ENCODE measurements at places on chromosomes 12 and 14.
A peak's percentile ranks its signal among the peaks of the same experiment; 100 is the strongest.

DNA sequence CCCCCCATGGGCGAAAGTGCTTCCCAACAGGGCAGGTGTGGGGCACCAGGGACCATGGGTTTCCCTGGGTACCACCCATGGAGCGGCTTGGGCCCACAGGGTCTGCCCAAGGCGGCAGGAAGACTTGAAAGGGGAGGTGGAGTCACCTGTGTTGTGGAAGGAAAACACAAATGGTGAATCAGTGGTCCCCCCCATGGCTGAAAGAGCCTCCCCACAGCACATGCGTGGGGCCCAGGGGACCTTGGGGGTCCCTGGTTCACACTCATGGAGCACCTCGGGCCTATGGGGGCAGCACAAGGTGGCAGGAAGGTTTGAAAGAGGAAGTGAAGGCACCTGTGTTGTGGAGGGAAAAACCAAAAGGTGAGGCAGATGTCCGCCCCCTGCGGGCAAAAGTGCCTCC is 581.9 kb downstream of the ALG10 start:
- no peak for DNase-seq

- DNase-seq, result no peak
These were observed 176.7 kb downstream of the CALM1 start for GRCh38 chr14:90573385-90574105.

DNA sequence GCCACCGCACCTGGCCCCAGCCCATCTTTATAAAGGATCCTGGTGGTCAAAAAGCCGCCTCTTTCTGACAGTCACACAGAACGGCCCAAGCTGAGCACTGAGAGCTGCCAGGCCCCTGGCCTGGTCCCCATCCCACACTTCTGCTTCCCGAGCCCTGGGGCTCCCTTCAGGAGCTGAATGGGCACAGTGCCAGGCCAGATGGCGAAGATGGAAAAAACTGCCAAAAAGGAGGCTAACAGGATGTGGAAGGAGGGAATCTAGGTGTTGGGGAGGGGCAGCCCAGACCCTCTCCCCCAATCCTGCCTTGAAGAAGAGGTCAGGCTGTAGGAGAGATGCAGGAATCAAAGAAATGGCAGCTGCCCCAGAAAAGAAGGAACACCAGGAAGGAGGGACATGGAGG is 5.0 kb downstream of the LPAR5 start:
- DNase-seq, result no peak

GRCh38 chr14:22276913-22277816 is 311.9 kb downstream of the DAD1 start:
- DNase-seq, result no peak

- no peak for DNase-seq
These were observed 14.9 kb upstream of the SCFD1 start for GRCh38 chr14:30607156-30607780.

GRCh38 chr14:99349721-99350495 is 77.9 kb upstream of the BCL11B start:
- DNase-seq, result no peak

GRCh38 chr12:107801150-107801549 is 26.6 kb downstream of the ASCL4 start:
- DNase-seq, result no peak

- DNase-seq, result no peak
These were observed 111.2 kb downstream of the KICS2 start for GRCh38 chr12:64110864-64111263.

GRCh38 chr12:55847603-55848291 is 5.0 kb upstream of the MMP19 start:
- DNase-seq, result peak; percentile 12

DNA sequence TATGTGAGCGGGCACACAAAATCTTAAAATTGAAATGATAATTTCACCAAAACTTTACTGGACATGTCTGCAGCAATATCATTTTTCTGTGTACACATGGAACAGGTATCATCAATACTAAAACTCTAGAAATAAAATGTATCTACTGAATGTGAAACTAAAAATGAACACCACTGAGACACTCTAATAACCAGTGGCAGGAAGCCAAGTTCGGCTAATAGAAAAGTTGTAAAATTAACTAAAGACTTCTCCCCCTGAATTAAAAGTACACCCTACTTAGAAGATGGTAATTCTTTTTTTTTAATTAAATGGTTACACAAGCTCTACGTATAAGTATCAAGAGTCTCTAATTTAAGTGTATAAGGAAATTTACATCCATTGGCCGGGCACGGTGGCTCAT is 227.2 kb downstream of the MED13L start:
- DNase-seq, result no peak

- no peak for DNase-seq
These were observed 52.2 kb downstream of the CPM start for GRCh38 chr12:68880660-68881325.

- no peak for DNase-seq
These were observed 19.7 kb downstream of the MARK3 start for GRCh38 chr14:103404920-103405319.

GRCh38 chr12:76018672-76019071 is 12.9 kb downstream of the PHLDA1 start:
- no peak for DNase-seq

- DNase-seq, result no peak
These were observed 474.9 kb downstream of the ATP23 start for GRCh38 chr12:58416236-58416635.

- no peak for DNase-seq
These were observed 37.5 kb upstream of the DAAM1 start for GRCh38 chr14:59150990-59151389.

- DNase-seq, result peak; percentile 25
These were observed 5.1 kb downstream of the ERBB3 start for GRCh38 chr12:56084958-56085543.

DNA sequence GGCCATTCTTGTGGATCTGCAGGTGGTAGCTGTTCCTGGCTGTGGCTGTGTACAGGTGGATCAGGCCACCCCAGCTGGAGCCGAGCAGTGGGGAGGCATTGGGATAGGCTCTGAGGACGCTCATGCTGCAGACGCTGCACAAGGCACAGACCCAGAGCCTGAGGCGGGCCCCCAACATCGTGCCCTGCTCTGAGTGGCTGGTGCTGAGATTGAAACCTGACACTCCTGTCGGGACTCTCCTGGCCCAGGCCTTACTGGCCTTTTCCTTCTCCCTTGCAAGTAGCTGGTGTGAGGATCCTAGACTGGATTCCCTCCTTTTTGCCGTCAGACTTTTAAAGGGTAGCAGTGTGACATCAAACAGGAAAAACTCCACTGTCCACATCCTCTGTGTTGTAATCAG is at the start of gene FGF23:
TSS of gene FGF23 (minus strand) at position 308 of the 400 bp plus-strand sequence. CDS start at position 178, 130 bp downstream.
- no peak for DNase-seq

GRCh38 chr12:57027011-57027804 is 10.9 kb upstream of the TAC3 start:
- DNase-seq, result no peak

GRCh38 chr12:9106067-9106466 is 9.7 kb downstream of the A2M start:
- DNase-seq, result no peak

DNA sequence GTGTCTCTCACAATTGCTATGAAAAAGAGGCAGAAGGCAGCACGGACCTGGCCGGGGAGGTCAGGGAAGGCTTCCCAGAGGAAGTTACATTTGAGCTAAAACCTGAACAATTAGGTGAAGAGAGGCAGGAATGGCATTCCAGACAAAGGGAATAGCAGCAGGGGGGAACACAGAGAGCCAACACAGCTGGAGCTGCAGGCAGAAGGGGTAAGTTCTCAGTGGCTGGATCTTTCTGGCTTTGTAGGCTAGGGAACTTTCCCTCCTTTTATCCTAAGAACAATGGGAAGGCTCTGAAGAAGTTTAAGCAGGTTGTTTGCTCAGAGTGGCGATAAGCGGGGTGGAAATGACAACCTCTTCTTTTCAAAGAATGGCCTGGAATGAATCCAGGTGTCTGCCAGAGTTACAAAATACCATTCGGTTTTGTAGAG is 100.0 kb downstream of the PRIMA1 start:
- DNase-seq, result no peak

DNA sequence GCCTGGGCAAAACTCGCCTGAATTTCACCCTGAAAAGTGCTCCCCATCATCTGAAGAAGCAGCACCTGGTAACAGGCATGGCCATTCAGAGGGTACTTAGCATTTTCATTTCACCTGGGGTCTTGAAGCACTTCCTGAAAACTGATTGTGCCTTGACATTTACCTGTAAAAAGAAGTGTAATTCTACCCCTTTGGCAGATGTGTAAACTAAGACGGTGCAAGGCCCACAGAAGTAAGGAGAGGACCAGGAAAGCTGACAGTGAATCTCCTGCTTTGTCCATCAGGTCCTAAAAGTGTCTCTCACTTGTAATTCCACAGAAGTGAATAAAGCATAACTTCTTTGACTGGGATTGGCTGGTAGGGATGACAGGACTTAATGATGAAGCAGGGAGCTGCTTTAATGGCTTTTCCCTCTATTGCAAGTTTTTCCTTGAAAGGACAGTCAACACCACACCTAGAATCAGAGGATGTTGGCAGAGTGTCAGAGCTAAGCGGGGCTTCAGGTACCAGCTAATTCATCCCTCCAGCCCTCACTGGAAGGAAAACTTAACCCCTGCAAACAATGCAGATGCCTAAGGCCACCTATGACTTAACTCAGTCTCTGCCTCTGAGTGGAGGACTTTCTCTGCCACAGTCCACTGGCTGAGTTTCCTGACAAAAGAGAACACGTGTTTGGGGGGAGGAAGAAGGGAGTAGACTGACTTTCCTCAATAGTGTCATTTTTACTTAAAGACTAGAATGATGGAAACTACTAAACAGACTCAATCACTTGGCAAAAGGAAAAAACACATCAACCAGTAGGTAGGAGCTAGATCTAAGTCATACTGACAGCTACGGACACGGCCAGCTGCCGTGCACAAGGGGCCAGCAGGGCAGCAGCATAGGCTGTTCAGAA is 74.7 kb downstream of the NUAK1 start:
- DNase-seq, result no peak

DNA sequence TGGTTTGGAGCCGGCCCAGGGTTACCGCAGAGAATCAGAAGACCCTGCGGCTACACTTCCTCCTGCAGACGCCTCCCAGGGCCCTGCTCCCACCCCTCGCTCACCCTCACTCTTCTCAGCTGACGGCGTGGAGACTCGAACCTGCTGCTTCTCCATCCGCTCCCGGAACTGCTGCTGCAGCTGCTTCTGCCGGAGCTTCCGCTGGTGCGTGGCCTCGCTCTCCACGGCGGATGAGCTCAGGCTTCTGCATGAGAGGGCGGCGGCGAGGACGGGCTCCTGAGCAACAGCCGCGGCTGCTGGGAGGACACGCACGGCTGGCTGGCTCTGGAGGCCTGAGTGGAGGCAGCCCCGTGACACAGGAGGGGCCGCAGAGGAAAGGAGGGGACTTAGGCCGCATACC is 33.3 kb downstream of the RAD52 start:
- no peak for DNase-seq

- peak; percentile 36 for DNase-seq
These were observed 168.8 kb upstream of the BCL2L14 start for GRCh38 chr12:11901701-11902524.

- DNase-seq, result no peak
These were observed 450.4 kb downstream of the LRFN5 start for GRCh38 chr14:42057111-42057510.

- DNase-seq, result no peak
These were observed 24.8 kb downstream of the KLRK1 start for GRCh38 chr12:10364815-10365622.

GRCh38 chr14:103879570-103880347 is 32.4 kb upstream of the PPP1R13B start:
- no peak for DNase-seq

DNA sequence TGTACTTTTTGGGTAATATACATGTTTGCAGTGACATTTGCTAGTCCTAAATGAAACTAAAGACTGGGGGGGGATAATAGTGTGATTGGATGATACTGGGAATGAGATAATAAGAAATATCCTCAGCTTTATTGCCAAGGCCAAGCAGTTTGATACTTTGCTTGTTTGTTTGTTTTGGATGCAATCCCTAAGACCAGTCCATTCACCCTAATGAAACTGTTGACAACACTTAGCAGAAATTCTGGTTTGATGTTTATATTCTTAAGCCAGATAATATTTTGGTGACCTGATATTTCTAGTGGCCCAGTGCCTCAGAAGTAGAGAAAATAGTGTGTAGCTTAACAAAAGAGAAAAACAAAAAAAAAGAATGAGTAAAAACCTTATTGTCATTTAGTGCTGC is 1.8 kb downstream of the PHC1 start:
- no peak for DNase-seq

- DNase-seq, result no peak
These were observed 2.3 kb upstream of the ITGA5 start for GRCh38 chr12:54421175-54421878.

DNA sequence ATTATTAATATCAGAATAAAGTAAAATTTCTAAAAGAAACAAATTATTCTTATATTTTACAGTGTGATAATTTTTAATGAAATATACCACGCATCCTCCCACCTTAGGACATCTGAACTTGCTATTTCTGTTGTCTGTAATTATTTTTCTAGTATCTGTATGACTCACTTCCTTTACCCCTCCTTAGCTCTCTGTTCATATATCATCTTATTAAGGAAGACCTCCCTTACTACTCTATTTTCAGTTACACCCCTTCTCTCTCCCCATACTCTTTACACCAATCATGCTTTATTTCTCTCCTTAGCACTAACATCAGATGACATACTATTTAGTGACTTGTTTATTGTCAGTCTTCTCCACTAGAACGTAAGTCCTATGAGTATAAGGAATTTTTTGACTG is 34.2 kb upstream of the C12orf50 start:
- DNase-seq, result no peak

GRCh38 chr14:77647853-77648252 is 31.4 kb upstream of the SPTLC2 start:
- DNase-seq, result no peak

DNA sequence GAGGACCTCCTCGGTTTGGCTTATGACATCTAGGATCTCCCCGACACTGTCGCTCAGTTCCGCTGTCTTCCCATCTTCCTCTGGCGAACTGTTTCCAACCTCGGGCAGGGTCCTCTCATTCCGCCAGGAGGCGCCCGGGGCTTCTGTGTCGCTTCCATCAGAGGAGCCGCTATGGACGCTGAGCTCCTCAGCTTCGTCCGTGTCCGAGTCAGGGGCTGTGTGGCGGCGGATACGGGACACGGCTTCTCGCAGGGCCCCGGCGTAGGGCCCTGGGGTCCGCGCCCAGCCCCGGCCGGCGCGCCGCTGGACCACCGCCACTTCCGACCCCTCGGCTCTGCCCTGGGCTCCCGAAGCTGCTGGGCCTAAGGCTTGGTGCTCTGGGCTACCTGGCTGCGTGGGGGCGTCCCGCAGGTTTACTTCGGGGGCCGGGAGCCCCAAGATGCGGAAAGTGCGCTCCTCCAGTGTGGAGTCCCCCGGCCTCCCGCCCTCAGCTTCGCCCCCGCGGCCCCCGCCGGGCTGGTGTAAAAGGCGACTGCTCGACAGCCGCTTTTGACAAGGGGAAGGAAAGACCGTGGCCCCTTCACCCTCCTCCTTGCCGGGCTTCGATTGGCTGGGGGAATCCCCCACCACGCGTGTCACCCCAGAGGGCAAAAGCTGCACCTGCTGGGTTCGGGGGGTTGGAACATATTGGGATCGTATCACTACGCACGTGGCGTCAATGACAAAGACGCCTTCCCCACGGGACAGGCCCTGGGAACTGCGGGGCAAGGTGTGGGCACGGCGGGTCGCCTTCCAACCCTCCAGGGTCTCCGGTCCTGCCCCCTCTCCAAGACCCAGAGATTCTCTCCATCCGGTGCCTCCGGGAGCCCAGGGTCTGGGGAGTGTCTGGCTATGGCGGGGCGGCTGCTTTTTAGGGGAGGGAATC is 2.1 kb downstream of the DDN start:
- peak; percentile 67 for DNase-seq

All from stimulated activated CD4-positive, alpha-beta T cell treated with anti-CD3 and anti-CD28 coated beads, Interleukin-4, amount 100 ng/mL, for 48 hours (primary cell).